NCI-H1436 treated with DMSO at 0.1 percent for 48 hours (cell line): ENCODE measurements at places on chromosomes 12 and 14.

GRCh38 chr12:57539-57938 lies 9.0 kb upstream of the IQSEC3 start:
- no peak for DNase-seq

DNA sequence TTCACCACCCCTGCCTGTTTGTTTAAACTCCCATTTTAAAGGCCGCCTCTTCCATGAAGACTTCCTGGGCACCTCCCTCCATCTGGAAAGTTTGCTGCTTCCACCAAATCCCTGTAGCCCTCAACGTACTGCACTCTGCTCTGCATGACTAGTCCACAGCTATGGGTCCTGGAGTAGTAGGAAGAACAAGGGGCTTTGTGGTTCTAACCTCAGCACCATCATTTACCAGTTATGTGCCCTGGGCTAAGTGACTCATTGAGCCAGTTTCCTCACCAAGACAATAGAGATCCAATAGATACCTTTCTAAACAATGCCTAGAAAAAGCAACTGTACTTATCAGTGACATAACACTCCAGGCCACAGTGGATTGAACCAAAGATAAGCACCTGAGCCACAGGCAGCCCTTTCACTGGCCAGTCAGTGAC lies 8.5 kb upstream of the LTBP2 start:
- no peak for DNase-seq

DNA sequence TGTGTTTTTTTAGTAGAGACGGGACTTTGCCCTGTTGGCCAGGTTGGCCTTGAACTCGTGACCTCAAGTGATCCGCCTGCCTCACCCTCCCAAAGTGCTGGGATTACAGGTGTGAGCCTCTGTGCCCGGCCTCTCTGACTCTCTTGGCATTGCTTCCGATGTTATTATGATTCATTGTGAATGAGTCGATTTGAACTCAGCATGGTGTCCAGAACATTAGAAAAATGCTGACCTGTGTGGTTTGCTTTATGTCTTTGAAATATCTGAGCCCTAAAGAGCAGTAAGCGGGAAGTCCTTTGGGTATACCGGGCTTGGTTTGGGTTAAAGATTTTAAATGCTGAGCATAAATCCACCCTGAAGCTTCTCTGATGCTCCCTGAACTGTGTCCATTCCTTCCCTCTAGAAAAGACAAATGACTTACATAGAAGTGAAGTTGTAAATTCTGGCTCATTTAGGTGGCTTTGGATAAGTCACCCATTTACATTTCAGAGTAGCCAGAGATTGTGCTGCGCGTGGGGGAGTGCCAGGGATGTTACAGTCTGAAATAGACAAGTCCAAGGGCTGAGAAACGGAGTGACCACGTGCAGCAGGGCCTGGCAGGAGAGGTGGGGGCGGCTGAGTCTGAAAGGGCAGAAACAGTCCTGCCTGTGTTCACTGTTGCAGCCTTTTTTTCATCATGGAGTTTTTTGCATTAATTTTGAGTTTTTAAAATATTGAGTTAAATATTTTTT lies 39.6 kb downstream of the SLC15A4 start:
- no peak for DNase-seq

DNA sequence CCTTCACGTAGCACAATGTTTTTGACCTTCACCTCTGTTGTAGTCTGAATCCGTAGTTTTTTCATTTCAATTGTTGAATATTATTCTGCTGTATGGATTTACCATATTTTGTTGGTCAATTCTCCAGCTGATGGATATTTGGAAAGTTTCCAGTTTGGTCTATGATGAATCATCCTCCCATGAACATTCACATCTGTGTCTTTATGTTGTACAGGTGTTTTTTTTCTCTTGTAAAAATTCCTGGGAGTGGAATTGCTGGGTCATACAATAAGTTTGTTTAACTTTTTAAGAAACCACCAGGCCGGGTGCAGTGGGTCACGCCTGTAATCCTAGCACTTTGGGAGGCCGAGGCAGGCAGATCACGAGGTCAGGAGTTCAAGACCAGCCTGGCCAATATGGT lies 36.7 kb upstream of the GNG2 start:
- no peak for DNase-seq

DNA sequence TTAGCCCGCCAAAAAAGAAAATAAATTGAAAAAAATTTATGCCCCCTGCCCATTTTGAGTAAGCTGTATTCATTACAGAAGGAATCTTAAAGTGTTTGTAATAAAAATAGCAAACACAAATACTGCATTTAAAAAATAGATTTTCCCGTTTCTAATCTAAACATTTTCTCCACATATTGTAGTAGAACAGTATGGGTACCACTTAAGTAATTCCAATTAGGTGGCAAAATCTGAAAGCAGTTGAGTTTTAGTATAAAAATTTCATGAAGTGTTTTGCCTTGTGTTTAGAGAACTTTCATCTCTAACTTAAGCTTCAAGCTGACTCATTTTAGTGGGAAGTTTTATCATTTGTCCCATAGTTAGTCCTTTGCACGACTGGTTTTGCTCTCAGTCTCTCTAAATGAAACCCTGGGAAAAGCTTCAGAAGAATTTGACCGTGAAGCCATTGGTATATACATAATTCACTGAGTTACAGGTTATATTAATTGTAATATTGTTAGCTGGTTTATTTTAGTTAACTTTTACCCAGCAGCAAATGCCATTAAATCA lies 214.6 kb downstream of the ERC1 start:
- no peak for DNase-seq

DNA sequence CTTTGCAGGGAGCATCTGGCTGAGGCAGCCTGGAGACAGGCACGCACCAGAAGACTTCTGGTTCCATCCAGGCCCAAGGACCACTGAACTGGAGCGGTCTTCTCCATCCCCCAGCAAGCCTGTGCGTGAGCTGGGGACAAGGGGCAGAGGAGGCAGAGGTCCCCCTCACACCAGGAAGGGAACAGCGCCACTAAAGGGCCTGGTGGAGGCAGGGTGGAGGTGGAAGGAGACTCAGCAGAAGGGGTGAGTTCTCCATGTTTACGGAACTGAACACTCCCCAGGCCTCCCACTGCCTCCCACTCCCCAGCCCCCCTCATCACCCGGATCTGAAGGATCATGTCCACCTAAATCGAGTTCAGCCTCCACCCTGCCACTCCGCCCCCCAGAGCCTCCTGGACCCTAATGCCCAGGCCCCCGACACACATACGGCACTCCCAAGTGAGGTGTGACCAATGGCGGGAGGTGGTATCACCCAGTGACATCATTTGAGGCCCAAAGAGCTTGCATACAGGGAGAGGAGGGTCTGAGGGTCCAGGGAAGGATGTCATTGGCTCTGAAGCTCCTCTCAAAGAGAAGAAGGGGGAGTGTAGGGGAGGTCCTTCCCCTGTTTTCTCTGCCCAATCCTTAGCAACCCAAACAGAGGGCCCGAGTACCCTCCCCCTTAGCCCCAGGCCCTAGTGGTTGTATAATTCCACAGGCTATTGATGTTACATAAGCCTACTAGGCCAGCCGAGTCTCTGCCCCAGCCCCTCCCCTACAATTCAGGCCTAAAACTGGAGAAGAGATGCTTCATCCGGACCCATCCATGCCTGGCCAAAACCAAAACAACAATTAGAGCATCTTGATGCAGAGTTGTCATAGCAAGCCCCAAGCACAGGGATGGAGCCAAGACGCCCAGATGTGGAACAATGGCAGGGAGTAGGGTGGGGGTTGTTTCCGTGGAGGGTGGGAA lies 1.0 kb downstream of the FAIM2 start:
- DNase-seq: peak; percentile 73

GRCh38 chr12:88303335-88303734 lies 161.2 kb downstream of the TMTC3 start:
- DNase-seq: no peak

GRCh38 chr14:41586237-41586636 lies 20.4 kb upstream of the LRFN5 start:
- no peak for DNase-seq

- no peak for DNase-seq
Measured at GRCh38 chr12:88625356-88625755, 45.1 kb upstream of the KITLG start.

GRCh38 chr12:19576506-19577280 lies 137.4 kb downstream of the AEBP2 start:
- DNase-seq: no peak

DNA sequence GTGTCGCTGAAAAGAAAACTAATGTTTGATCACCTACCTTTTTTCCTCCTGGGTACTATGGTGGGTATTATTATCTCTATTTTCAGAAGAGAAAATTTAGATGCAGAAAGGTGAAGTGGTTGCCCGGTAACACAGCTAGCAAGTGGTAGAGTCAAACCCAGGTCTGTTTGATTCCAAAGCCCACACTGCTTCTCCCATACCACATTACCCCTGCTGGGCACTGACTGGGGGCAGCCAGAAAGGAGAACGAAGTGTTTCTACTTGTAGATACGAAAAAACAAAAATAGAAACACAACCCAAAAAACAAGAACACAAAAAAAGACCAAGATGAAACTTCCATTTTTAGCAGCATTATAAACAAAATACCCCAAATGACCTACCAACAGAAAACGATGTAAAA lies 142.2 kb downstream of the SLC41A2 start:
- no peak for DNase-seq

GRCh38 chr14:60637479-60638315 lies 11.6 kb downstream of the SIX1 start:
- DNase-seq: no peak

- DNase-seq: no peak
Measured at GRCh38 chr12:49550693-49551252, 11.9 kb downstream of the KCNH3 start.

DNA sequence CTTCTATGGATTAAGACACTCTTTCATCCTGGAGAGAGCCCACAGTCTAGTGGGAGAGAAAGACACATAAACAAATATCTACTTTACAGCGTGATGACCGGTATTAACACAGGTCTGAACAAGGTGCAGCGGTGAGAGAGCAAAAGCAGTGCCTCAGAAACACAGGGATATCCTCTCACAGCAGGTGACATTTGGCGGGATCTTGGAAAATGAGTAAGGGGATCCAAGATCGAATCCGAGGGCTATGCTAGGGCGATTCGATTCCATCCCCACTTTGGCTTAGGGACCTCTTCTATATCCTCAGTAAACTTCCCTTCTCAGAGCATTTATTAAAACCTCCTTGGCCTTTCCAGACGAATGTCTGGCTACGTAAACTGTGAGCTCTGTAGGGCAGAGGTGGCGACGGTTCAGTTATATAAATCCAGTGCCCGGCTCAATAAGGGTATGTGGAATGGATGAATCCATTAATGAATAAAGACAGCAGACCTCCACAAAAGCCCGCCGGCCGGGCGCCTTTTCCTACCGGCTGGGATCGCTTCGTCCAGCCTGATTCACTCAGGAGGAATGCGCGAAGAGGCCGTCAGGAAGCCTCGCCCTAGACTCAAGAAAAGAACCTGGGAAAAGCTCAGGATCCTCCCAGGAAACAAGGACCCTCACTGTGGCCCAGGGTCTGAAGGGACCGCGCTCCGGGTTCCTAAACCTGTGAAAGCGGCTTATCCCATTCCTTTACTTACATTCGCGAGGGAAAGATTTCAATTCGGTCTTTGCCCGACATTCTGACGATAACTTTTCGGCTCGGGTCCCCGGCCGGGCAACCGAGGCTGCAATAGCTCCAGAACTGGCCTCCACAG lies 455 bp downstream of the ATP6V1D start:
- DNase-seq: no peak

DNA sequence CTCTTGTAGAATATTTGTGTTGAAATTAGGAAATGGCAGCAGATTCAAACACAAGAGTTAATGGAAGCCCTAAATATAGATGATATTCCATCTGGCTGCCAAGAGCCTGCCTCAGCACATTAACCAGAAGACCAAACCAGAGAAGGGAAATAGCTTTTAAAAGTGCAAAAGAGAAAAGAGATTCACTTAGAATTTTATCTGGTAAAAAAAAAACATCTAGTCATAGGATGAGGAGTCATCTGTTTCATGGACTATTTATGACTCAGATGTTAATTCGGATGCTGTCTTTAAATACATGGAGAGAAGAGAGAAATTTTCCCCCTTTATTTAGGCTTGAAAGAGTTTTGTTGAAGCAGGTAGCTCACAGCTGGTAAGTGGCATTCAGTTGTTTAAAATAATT lies 201.6 kb upstream of the NUDT4 start:
- no peak for DNase-seq

- DNase-seq: no peak
Measured at GRCh38 chr12:6073426-6073825, 51.0 kb downstream of the VWF start.

GRCh38 chr14:50773632-50774541 lies 57.1 kb downstream of the NIN start:
- no peak for DNase-seq

- DNase-seq: no peak
Measured at GRCh38 chr14:101196051-101196712, 292.7 kb upstream of the RTL1 start.

DNA sequence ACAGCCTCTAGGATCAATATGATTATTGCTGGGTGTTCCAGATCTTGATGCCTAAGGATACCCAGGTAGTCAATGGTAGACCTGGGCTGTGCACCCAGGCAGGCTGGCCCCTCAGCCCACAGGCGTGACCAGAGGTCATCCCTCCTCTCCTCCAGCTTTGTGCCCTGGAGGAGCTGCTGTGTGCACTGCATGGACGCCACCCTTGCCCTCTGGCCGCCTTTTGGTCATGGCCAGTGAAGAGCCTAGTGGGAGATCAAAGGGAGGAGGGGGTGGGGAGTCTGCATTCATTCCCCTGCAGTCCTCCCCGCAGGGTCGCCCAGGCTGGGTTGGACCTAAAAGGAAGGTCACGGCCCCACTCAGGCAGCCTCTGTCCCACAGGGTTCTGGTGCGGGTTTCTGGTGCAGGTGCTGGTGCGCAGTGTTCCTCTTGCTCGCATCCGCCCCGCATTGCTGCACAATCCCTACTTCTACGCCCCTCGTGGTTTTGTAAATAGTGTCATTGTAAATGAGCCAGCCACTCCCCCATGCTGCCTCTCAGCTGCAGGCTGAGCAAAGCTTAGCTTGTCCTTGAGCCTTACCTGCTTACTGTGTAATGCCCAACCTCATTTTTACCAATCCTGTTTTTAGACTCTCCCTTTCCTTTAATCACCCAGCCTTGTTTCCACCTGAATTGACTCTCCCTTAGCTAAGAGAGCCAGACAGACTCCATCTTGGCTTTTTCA lies 55.3 kb downstream of the PSMA6 start:
- no peak for DNase-seq

DNA sequence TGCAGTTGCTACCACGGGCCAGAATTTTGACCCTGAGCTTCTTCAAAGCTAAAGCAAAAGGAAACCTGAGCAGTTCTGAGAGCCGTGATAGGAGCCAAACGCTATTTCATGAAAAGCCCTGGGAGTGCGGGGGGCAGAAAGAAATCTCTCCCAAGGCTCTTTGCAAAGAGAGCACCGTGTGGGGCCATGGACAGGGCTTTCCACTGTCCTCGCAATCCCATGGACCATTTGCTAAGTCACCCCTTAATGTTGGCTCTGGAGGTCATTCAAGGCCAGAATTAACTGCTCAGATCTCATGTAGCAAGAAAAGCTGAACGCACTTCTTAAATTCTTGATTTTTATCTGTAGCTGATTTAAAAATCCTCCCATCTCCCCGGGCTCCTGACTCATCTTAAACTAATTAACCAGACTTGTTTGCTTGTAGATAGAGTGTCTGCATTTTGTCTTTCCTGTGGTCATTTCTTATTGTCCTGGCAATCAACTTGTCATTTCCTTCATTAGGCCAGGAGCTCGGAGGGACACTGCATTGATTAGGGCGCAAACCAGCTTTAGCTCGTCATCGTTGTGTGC lies 24.8 kb downstream of the CLSTN3 start:
- no peak for DNase-seq

- DNase-seq: no peak
Measured at GRCh38 chr14:84343656-84344055, 1186.3 kb upstream of the FLRT2 start.
